IMR-90 (cell line): ENCODE measurements at places on chromosomes 13 and 19. TPM values are rescaled to one million over a fixed set of nuclear protein-coding genes. Genes with fewer than 3 reads are reported as not detected.

Gene FAM174C
- 7.5 and 10.6 TPM in 2 replicates for total RNA-seq

Gene ZNF415
- 7.7 and 7.8 TPM in 2 replicates for total RNA-seq

Gene PRRG2
- under 0.01 and 0.54 TPM in 2 replicates for total RNA-seq

Gene COX7A1
- total RNA-seq, result 0.54 and 1.1 TPM in 2 replicates

- DNase-seq, result no peak
These were observed 43.2 kb downstream of the KLF12 start for GRCh38 chr13:74090869-74091605.

DNA sequence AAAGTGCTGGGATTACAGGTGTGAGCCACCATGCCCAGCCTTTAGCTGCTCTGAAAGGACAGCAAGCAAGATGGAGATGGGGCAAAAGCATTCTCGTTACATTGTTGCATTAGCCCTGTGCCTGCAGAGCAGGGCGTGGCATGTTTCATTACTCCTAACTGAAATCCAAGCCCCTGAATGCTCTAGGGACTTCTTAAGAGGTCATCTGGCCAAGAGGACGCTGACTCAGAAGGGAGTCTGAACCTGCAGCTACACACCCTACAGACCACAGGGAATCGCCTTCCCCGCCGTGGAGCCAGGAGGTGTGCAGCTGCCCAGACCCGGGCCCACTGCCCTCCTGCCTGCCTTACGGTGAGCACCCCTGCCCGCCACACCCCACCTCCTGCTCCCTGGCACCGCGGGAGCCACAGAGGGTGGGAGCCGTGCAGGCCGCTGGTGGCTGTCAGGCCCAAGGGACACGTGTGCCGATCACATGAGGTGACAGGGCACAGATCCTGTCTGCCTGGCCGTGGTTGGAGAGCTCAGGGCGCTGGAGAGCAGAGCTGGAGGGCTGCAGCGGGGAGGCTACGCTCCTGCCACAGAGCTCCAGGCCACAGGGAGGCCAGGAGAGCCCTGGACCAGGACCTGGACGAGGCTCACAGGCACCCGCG is 27.2 kb downstream of the ADPRHL1 start:
- no peak for DNase-seq

DNA sequence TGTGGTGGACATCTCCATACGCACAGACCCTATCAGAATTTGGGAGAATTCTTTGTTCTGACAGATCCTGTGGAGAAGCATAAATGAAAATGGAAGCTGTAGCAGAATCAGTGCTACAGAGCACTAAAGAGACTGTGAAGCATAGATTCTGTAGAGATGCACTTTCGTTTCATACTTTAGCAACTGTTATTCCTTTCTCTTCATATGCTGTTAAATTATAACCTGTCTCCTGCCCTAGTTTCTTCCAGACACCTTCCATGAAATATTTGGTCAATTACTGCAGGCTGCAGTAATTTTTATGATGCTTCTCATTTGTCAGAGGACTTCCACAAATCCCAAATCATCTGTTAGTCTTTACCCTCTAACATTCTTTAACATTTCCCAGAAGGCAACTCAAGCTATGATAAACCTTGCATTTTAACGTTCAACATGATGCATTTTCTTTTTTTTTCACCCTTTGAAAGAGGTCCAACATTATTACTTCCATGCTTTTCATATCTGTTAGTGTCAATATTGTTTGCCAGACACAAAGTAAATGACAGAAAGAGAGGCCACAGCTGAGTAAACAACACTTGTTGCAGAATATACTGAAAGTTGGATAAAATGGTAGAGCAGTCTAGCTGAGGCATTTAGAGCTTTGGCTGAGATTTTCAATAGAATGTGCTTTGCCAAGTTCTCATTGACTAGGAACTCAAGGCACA is 412.7 kb downstream of the LMO7 start:
- DNase-seq, result no peak

DNA sequence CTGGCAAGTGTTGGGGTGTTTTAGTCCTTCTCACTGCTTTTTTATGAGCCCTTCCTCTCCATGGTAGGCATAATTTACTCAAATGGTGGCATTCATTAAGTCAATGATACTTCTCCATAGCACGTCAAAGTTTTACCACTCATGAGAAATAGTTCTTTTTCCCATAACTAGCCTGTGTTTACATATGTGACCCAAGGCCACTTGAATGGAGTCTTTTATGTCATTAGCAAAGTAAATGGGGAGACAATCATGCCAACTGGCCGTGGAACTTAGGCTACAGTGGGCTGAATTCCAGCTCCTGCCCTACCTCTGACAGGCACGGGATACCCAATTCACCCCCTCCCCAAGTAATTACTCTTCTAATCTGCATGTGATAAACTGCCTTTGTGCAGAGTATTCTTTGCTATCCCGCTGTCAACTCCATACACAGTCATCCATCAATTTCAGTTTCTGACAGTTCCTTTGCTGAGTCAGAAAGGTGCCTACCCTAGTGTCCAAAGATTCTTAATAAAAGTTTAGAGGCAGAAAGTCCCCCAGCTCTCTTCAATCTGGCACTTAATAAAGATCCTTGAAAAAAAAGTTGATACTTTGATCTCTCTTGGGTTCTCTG is 16.9 kb downstream of the PROSER1 start:
- no peak for DNase-seq

GRCh38 chr19:6458695-6459261 is 814 bp downstream of the SLC25A23 start:
- DNase-seq, result no peak
